Gastroesophageal sphincter (tissue), 4 donors: ENCODE measurements at places on chromosomes 7 and 10. TPM values are rescaled to one million over a fixed set of nuclear protein-coding genes. Genes with fewer than 3 reads are reported as not detected.

Gene SH2D4B
- not detected for total RNA-seq

Gene PTPN20
- 0.94 TPM for total RNA-seq

Gene FBXL13
- total RNA-seq, result 5.8 TPM

Gene CHRM2
- 51.7 TPM for total RNA-seq

Gene RPEL1
- not detected for total RNA-seq

Gene GSDME
- total RNA-seq, result 7.5 TPM

Gene AKR1B1
- 34.1 TPM for total RNA-seq
